Activated naive CD8-positive, alpha-beta T cell treated with anti-CD3 and anti-CD28 coated beads for 36 hours (primary cell): ENCODE measurements at places on chromosomes 4 and X. TPM values are rescaled to one million over a fixed set of nuclear protein-coding genes. Genes with fewer than 3 reads are reported as not detected.

EDA gene
- 1.4 TPM for total RNA-seq

SPACA5 gene
- total RNA-seq = not detected

BRS3 gene
- total RNA-seq = not detected

SUPT20HL1 gene
- total RNA-seq = not detected
